ENCODE measurements at places on chromosomes 11 and 22.

- DNase-seq = no peak
Observed at GRCh38 chr11:21177379-21177778, 508.0 kb downstream of the NELL1 start.

DNA sequence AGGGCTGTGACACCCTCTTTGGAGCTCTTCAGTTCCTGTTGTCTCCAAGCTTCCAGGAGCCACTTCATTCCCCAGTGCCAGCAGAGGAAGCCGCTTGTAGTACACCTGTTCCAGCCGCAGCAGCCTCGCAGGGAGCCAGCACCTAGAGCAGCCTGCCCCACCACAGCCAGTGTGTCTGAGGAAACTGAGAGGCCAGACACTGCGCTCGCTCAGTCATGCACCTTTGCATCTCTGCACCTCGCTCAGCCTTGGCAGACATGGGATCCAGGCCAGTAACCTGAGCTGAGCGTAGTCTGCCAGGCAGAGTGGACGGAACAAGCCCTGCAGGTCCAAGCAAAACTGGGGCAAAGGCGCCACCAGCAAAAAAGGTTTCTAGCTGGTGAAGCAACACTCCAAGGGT is 1072.1 kb downstream of the JRKL start:
- DNase-seq = no peak

- peak; percentile 85 for DNase-seq
Observed at GRCh38 chr11:844693-845644, 2.3 kb downstream of the TSPAN4 start.

DNA sequence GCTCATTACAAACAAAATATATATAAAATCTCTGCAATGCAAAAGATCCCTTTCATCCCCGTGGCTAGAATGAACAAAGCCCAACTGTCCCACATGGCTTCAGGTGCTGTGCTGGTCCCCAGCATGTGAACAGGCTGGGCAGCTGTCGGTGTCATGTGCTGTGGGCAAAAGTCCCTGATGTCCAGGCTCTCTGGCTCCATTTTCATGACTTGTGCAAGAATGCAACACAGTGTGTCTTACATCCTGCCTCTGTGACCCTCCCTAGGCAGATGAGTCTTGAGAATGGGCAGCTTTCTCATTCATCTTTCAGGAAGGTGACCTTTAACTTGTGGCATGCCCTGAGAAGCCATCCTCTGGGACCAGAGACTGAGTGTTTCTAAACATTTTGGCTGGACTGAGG is 14.5 kb downstream of the GUCD1 start:
- no peak for DNase-seq

- DNase-seq = no peak
Observed at GRCh38 chr22:19535001-19535400, 10.8 kb upstream of the CLDN5 start.

DNA sequence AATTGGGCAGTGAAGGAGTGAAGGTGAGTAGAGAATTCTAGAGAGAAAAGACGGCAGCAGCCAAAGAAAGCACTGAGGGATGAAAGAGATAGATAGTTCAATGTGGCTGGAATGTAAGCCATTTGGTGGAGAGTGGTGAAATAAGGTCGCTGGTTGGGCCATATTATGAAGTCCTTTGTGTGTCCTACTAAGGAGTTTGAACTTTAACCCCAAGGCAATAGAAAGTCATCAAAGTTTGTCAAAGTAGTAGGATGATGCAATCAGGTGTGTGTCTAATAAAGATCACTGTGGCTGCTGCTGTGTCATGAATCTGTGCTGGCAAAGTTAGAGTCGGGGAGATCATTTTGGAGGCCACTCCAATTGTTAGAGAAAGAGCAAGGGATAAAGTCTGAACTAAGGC is 18.7 kb downstream of the RNF121 start:
- no peak for DNase-seq

DNA sequence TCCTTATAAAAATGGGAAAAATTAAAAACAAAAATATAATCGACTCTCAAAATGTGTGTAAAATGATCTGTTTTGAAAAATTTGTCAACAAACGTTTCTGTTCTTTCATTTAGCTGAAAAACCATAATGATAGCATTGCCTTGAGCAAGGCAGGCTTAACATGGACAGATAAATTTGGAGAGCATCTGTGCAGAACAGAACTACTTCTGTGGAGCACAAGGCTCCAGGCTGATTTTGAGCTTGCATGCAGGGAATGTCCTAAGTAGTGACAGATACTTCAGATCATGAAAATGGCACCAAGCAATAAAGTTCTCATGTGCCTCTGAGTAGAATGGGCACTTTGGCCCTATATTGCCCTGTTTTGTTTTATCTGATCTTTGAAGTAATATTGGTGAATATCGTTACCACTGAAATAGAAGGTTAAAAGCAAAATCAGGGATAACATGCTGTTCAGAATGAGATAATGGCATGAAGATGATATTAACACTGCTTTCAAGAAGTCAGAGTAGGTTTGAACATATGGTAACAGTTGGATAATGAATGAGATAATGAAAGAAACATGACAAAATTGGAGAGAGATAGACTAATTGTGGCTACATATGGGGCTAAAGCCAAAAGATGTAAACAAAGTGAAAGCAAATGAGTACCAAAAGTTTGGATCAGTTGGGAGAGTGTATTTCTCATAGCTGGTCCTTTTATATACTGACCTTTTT is 730.5 kb upstream of the CCDC179 start:
- DNase-seq = no peak

- DNase-seq = no peak
Observed at GRCh38 chr22:50715250-50715649, 22.8 kb upstream of the ACR start.

- no peak for DNase-seq
Observed at GRCh38 chr11:2566223-2567025, 121.6 kb downstream of the KCNQ1 start.

- DNase-seq = no peak
Observed at GRCh38 chr11:120543521-120544215, 32.1 kb downstream of the GRIK4 start.

- DNase-seq = peak; percentile 35
Observed at GRCh38 chr22:49090853-49091135, 736.9 kb downstream of the BRD1 start.

DNA sequence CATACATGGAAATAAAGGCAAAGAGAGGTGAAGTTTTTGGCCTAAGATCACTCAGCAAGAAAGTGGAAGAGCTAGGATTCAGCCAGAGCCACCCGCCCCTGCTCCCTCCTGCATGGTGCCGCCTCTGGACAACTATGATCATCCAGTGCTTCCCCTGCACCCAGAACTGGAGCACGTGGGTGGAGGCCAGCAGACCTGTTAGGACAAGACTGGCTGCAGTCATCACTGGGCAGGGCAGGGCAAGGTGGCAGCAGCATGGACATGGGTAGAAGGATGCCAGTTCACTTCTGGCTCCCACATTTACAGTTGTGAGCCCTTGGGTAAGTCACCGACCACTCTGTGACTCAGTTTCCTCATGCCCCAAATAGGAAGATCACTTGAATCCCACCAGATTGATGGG is 131.0 kb downstream of the FBXO7 start:
- DNase-seq = no peak

DNA sequence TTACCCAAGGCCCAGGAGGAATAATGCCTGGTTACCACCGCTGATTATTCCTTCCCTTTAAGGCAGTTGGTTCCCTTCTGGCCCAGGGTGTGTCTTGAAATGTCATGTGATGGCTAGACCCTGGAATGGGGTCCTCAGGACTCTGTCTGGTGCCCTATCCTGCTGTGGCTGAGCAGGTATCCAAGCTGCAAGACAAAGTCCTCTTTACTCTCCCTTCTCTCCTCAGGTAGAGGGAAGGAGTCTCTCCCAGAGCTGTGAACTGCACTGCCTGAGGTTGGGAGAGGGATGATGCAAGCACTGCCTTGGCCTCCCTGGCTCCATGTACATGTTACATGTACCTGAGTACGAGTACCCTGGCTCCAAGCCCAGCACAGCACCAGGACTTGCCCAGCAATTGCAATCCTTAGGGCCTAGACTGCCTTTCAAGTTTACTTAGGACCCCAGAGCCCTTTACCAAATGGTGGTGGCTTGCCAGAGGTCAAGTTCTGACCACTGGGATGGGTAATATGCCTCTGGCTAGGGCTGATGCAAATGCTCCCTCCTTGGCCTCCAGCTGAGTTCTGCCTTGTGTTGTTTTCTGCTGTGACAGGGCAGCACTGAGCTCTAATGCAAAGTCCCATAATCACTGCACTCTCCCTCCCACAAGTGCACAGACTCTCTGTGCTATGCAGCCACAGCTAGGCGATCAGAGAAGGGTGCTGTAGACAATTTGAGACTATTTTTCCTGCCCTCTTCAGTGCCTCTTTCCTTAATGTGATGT is 20.7 kb upstream of the AQP11 start:
- no peak for DNase-seq

DNA sequence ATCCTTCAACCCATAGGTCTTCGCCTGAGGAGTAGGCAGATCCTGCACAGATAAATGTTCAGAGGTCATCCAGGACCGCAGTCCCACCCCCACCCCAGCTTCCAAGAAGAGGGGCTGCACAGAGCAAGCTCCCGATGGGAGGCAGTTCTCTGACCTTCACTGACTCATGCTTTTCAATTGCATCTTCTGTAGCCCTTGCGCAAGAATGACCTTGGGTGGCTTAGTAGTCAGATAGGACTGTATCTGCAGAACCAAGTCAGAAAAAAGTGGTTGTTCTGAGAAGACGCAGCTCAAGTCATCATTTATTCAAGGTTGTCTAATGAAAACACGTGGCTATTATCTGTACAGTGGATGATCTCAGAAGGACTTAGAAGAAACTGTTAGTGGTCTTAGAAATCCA is 16.4 kb upstream of the GRAMD1B start:
- no peak for DNase-seq

DNA sequence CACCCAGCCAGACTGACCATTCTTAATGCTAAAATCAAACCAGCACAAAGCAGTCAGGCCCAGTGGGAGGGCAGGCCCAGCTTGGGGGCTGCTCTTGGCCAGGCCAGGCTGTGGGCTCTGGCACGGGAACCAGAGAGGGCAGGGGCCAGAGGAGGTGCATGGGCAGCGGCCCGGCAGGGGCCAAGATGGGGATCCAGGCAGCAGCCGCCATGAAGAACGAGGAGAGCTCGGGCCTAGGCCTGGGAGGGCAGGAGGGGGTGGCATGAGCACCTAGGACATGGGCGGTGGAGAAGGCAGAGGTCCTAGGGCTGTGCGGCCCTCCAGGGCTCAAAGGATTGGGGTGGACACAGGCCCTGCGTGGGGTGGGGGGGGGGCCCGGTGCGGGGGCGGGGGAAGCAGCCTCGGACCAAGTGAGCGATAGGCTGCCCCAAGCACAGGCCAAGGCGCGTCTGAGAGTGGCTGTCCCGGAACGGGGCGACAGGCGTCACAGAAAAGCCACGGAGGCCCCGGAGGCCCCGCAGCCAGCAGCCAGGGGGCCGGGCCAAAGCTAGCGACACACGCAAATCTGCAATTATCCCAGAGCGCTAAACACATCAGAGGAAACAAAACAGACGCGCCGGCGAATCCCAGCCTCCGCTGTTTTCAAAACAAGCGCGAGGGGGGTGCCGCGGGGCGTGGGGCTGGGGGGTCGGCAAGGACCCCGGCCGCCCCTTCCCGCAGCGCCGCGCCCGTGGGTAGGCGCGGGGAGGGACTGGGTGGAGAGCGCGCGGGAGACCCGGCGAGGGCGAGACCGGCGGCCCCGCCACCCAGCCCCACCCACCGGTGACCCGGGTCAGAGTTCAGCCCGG is 8.3 kb downstream of the PLXNB2 start:
- DNase-seq = no peak

DNA sequence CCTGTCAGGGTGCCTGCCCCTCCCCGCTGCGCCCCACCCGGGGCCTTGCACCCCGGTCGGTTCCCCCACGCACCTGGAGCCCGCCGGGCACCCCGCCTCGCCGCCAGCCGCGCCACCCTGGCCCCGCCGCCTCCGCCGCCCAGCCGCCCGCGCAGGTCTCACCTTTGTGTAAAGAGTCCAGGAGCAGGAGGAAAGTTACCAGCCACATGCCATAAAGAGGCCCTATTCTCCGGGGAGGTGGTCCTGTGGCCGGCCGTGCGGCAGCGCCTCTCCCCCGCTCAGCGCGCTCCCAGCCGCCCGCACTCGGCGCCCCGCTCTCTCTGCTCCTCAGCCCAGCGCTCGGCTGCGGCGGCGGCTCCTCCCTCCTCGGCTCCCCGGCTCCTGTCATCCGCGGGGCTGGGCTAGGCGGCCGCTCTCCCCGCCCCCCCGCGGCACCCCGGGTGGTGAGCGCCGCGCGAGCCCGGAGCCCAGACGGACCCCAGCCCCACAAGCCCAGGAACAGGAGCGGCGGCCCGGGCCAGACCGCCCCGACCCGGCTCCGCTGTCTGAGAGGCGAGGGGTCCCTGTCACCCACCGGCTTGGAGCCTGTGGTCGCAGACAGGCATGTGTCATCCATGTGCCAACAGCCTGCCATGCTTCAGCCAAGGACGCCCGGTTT is at the start of gene DSCAML1:
Gene DSCAML1 (minus strand): TSS at position 345 of the 658 bp plus-strand sequence. CDS start 137 bp downstream, at position 208.
- DNase-seq = no peak

- DNase-seq = peak; percentile 89
Observed at GRCh38 chr11:69298267-69299022, 4.5 kb downstream of the MYEOV start.

GRCh38 chr11:79173615-79174014 is 267.2 kb downstream of the TENM4 start:
- DNase-seq = no peak

GRCh38 chr22:46471901-46472721 is 65.3 kb downstream of the CELSR1 start:
- DNase-seq = no peak

DNA sequence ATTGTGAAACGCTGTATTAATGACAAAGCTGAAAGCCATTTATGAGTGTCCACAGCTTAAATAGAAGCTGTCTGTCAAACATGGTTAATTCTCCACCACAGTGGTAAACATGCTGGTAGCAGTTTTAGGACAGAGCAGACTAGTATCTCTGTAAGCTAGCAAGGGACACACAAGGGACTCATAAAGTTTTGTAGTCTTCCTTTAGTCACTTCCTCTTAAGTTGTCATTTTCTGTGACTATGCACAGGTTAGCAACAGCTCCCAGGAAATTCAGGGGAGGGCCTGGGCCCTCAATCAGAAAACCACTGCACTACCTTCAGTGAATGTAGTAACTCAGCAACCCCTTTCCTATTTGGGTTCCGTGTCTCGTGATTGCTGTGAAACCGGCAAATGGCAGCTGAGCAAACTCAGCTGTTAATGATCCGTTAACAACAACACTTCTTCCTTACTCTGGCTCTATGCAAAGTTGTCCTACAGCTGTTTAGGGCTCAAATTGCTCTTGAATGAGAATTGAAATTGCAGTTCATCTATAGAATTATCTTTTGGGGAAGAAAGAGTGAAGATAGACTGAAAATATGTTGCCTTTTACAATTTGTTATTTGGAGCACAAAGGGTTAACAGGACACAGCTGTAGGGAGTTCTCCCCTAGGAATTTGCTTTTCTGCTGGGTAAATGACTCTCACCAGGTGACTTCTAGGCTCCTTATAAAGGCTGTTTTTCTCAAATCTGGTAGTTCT is at the start of gene MMP26:
Gene MMP26 (plus strand): TSS at position 731 of the 736 bp plus-strand sequence.
- DNase-seq = no peak

- DNase-seq = peak; percentile 12
Observed at GRCh38 chr22:22235558-22235957, 9.0 kb upstream of the VPREB1 start.

- no peak for DNase-seq
Observed at GRCh38 chr22:26323013-26323412, 106.0 kb upstream of the ASPHD2 start.

DNA sequence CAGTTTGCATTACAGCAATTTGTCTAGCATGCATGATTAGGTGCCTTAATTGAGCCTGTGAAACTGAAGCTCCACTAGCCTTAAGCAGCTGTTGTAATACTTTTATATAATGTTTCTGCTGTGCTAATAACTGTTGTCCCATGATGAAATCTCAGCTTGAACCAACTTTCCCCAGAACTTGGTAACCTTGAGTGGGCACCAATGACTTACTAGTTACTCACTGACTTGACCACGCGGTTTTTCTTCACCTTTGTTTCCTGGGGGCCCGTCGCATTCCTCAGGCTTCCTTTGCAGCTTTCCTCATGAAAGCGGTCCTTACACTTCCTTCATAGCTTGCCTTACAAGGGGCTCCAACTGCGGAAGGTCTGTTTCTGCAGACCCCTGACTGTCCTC is 11.2 kb upstream of the GLYATL1 start:
- no peak for DNase-seq
